Lower leg skin (tissue), 4 donors: ENCODE measurements at places on chromosomes 12 and 14.

DNA sequence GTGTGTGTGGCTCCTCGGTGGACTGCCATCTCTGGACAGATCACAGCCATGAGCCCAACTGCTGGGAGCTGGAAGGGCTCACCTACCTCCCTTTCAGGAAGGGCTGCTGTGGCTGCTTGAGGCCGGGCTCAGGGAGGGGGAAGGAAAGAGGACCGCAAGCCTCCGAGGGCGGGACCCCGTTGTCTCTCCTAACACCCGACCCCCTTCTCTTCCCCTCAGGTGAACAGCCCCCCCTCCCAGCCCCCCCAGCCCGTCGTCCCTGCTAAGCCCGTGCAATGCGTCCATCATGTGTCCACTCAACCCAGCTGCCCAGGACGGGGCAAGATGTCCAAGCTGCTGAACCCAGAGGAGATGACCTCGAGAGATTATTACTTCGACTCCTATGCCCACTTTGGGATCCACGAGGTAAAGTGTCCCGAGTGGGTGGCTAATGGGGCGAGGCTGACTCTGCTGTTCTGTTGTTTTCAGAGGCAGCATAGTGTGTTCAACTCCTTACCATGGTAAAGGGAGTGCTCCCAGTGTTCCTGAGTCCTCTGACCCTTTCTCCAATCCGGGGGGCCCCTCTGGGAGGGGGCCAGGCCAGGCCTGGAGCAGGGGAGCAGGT lies 49.5 kb downstream of the PRMT8 start:
- peak; percentile 78 for DNase-seq

GRCh38 chr12:109587921-109588320 lies 14.3 kb downstream of the MVK start:
- DNase-seq = no peak

GRCh38 chr14:40630471-40630870 lies 976.2 kb upstream of the LRFN5 start:
- no peak for DNase-seq

- DNase-seq = no peak
Measured at GRCh38 chr12:114688256-114688845, 4.4 kb upstream of the TBX3 start.

DNA sequence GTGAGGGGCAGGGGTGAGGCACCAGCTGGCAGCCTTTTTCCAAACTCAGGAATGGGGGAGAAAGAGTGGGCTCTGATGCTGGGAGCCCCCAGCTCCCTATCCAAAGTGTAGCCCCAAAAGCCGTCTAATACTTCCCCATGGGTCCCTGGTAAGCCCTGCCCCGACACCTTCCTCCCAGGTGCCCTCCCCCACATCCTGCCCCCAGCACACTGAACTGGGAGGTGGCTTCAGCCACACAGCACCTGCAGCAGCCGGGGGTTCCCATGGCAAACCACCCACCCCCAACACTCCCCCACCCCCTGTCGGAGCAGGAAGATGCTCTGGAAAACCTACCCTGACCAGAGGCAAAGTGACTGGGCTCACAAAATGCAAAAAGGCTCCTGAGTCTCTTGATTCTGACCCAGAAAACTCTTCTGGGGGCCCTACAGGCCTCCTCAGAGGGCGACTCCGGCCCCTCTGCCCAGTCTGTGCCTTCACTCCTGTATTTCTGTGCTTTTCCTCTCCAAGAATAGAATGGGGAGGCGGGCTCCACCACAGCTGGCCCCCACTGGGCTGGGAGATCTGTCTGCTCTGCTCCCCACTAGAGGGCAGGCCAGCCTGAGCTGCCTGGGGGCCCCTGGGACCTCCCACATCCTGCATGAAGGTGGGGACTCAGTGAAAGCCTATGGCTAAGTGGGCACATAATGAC lies 81.6 kb downstream of the ITPK1 start:
- no peak for DNase-seq

DNA sequence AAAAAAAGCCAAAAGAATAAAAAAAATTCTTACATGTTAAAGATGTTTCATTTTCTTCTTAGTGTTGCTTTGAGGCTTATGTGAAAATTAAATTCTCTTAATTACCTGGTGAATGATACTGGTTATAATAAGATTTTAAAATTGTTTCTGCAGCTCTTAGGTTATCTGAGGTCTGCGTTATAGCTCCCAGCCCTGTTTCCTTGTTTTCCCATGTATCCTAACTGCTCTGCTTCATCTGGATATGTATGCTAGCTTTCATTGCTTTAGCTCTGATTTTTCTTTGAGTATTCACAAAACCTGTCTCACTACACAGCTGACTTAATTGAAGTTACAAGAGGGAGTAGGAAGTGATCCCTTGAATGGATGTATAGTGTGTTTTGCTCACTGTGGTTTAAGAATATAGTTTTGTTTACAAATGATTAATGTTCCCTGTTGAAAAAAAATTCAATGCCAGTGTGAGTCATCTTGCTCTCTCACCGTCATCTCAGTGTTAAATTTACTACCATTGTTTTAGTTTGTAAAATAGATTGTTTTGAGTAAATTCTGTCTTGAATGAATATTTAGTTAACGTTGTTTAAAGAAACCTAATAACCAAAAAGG lies 26.8 kb downstream of the CPSF6 start:
- DNase-seq = no peak

DNA sequence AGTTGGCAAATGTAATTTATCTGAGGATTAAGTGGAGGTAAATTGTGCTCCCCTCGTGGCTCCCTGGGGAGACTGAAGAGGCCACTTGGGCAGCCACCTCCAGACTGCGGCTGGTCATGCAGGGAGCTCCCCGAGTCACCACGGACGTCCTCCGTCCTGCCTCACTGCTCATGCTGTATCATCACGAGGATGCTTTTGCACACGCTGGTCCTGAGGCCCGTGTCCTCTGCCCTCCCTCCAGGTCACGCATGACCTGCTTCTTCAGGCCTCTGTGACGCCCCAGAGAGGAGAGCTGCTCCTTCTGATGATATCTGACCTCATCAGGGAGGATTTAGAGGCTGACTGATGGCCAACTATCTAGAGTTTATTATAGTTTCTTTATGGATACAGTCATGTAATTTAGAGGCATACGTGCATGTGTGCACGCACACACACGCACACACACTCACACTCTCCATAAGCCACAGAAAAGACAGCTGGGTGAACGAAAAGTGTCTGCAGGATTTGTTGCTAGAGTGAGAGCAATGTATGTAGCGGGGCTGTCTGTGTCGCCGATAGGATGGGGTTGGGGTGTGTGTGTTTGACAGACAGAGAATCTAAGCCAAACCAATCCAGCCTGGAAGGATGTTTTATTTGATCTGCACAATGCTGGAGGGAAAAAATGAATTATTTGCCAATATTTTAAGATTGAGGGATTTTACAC lies 160.0 kb downstream of the ADGRD1 start:
- no peak for DNase-seq

GRCh38 chr14:67987606-67988005 lies 168.0 kb downstream of the RAD51B start:
- no peak for DNase-seq

GRCh38 chr12:91622037-91622436 lies 439.4 kb upstream of the DCN start:
- no peak for DNase-seq

GRCh38 chr14:80845856-80846255 lies 95.7 kb downstream of the CEP128 start:
- DNase-seq = no peak

- DNase-seq = no peak
Measured at GRCh38 chr14:86708846-86709339, 1178.9 kb downstream of the FLRT2 start.

- DNase-seq = no peak
Measured at GRCh38 chr12:75937486-75937885, 94.1 kb downstream of the PHLDA1 start.

DNA sequence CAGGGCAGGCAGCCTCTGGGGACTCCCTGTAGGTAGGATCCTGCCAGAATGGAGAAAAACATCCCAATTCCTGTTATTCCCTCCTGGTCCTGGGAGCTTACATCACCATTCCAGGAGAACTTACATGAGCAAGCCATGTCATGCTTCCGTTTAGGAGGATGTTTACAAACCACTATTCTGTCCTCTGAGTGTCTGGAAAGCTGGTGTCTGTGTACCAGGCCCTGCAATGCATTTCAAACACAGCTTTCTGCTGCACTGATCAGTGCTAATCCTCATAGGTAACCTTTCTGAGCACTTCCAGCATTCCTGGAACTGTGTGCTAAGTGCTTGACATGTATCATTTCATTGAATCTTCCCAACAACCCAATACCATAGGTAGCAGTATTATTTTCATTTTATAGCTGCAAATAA lies 19.8 kb upstream of the MAP1LC3B2 start:
- DNase-seq = no peak

- DNase-seq = no peak
Measured at GRCh38 chr14:92813201-92813600, 19.1 kb downstream of the GOLGA5 start.

GRCh38 chr12:51441583-51441982 lies 17.0 kb downstream of the SLC4A8 start:
- no peak for DNase-seq

DNA sequence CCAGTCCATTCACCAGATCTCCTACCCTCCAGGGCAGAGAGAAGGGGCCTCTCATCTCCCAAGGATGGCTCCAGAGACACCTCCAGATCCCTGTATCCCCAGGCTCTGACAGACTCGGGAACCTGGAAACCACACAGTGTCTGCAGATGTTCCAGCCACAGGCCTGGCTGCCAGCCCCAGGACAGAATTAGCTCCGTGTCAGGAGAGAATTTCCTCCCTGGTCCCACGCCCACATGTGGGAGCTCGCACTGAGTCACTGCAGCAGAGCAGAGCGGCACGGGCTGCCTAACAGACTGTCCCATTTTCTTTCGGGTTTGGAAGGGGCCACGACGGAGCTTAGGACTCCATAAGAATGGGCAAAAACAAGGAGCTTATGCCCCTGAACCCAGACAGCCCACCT lies 33.6 kb downstream of the CMKLR1 start:
- peak; percentile 98 for DNase-seq

DNA sequence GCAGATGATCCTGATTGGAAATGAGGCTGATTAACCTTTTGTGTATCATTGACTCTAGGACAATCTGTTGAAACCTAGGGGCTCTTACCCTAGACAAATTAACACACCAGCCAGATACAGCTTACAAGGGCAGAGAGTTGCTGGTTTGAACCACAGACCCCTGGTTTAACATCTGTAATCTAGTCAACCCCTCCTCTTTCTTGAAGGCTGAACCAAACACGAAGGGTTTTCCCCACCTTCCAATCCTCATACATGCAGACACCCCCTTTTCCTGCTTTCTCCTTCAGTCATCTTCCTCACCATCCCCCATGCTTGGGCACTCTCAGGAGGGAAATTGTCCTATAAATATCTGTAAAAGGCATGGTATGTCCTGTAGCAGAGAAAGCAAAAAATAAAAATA lies 126.0 kb upstream of the HIF1A start:
- DNase-seq = no peak

GRCh38 chr14:99028041-99028440 lies 244.0 kb downstream of the BCL11B start:
- peak; percentile 52 for DNase-seq

DNA sequence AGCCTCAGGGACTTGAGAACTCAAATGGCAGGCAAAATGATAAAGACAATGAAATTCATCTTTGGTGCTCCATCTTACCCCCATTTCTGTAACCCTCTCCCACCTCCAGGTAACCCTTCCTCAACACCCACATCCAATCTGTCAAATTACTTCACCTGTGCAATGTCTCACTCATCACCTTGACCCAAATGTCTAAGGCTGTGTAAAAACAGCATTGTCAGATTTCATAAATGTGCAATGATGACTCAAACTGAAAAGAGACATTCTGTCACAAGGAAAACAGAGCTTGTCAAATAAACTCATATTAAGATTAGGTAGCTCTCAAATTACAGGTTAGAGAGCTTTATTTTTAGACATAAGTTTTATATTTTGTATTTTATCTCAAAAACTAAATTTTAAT lies 19.9 kb upstream of the COCH start:
- DNase-seq = no peak

DNA sequence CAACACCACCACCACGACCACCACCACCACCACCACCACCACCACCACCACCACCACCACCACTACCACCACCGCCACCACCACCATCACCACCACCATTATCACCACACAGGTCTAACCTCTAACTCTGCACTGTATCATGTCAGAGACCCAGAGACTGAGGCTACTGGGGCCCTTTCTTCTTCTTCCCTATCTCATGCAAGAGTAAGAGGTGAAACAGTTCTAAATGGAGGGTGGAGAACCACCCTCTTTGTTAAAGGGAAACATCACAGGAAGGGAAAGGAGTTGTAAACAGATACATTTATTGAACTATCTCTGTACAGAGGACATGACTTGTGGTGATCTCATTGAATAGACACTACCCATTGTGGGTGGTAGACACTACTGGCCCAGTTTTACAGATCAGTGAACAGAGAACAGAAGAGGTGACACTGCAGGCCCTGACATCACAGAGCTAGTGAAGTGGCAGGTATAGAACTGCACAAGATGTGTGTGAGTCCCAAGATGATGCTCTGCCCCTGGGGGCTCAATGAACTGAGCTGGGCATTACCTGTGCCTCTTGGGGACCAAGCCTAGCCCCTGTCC lies 91.6 kb downstream of the FOXN3 start:
- DNase-seq = no peak

- DNase-seq = no peak
Measured at GRCh38 chr14:63299351-63300110, 19.2 kb downstream of the GPHB5 start.

DNA sequence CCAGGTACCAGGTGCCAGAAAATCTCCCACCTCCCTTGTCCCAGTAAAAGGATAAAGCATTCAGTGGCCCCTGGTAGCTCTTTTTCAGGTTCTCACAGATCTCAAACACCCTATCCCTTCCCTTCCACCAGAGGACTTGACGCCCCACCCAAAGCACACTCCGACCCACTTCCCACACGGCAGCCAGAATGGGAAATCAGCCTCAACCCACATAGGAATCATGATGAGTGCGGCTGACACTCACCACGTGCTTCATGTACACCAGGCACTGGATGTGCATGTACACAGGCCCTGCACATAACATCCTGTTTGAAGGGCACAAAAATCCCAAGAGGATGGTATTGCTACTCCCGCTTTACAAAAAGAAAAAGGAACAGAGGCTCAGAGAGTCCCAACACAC lies 71.9 kb downstream of the TBX3 start:
- peak; percentile 21 for DNase-seq

DNA sequence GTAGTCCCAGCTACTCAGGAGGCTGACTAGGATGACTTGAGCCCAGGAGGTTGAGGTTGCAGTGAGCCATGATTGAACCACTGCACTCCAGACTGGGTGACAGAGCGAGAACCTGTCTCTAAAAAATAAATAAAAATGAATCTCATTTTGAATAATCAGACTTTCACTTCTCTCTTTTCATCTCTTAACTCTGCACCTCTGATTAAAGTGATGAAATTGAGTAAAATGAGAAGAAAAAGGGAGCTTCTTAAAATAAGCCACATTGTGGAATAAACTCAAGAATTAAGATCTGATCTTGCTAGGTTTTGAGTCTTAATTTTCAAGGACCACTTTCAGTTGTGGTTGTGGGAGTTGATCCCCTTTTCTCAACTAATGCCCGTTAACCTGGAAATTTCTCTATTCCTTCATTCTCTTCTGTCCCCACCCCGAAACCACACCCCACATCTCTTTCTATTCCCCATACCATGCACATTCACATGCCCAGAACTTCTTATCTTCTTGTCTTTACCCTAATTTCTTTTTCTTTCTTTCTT lies 70.9 kb upstream of the ETV6 start:
- no peak for DNase-seq
